GM03348 (cell line): ENCODE measurements at places on chromosomes 5 and 9.

DNA sequence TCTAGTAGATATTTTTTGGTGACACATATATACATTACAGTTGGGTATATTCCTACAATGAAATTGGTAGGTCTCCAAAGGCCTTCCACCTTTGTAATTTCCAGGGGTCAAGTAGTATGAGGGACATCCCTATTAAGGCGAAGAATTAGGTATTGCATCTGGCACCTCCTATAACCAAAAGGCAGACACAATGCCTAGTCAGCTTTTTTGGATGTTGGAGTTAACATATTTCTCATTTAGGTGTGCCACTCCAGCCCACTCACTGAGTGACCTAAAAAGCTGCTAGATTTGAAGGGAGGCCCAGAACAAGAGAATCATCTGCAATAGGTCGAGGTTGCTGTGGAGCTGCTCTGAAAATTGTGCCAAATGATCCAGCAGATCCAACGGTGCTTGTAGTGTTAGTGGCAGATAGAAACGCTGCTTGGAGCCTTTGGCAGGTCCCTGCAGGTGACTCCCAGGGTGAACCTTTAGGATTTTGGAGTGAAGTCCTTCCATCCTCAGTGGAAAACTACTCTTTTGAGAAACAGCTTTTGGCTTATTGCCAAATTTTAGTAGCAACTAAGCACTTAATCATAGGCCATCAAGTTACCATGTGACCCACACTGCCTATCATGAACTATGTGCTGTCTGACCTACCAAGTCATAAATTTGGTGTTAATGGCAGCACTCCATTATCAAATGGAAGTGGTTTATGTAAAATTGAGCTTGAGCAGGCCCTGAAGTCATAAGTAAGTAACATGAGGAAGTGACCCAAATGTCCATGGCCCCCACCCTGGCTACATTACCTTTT, 15.7 kb upstream of the FNIP1 start:
- DNase-seq: no peak

DNA sequence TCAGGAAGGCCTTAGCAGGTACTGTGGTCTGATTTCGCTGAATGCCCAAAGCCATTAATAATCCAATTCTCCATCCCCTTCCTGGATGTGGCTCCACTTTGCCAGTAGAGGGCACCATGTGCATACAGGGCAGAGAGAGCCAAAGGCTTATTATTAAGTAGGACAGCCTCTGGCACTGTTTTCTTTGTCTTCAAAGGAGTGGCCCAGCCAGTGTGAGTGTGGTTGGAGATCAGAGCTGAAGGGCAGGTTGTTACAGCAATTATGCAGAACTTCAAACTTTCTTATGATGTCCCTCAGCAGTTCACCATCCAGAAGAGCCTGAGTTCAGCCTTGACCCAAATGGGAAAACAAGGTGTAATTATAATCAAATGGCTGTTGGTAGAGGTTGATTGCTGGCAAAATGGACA, 38.6 kb upstream of the CEMIP2 start:
- DNase-seq: peak; percentile 79

DNA sequence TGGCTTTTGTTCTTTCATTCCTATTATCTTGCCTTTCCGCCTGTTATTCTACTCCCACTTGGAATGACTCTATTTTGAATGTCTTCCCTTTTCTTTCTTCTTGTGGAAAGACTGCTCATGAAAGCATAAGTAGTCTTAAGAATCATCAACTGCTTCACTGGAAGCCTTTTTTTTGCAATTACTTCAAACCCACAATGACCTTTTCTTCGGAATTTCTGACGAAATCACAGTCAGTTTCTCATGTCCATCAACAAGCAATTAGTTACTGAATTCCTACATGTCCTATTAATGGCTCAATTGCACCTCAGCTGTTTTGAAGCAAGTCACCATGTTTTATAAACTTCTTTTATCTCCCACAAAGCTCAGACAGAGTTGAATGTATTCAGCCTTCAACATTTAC, 196.2 kb downstream of the TARS1 start:
- DNase-seq: no peak

GRCh38 chr5:127416906-127417305, 100.5 kb upstream of the PRRC1 start:
- no peak for DNase-seq

- DNase-seq: no peak
These were observed 10.1 kb downstream of the BRD9 start for GRCh38 chr5:882253-883183.

- DNase-seq: no peak
These were observed 21.3 kb upstream of the SLC6A19 start for GRCh38 chr5:1180096-1180495.

- DNase-seq: peak; percentile 78
These were observed 51.1 kb downstream of the GCNT1 start for GRCh38 chr9:76510041-76510440.

DNA sequence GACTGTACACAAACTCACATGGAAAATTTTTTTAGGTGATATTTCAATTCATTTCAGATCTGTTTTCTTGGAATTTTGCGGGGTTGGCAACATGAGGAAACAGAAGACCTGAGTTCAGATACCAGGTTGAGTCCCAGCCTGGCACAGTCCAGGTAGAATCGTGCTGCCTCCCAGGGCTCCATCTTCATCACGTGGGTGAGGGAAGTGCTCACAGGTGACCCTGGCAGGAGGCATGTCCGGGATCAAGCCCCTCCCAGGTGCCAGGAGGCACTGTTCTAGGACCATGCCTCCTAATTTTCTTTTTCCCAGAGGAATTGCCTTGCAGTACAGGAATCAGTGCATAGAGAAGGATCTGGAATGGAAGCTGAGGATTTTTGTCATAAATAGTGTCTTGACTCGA, 318.3 kb upstream of the IRX4 start:
- no peak for DNase-seq

DNA sequence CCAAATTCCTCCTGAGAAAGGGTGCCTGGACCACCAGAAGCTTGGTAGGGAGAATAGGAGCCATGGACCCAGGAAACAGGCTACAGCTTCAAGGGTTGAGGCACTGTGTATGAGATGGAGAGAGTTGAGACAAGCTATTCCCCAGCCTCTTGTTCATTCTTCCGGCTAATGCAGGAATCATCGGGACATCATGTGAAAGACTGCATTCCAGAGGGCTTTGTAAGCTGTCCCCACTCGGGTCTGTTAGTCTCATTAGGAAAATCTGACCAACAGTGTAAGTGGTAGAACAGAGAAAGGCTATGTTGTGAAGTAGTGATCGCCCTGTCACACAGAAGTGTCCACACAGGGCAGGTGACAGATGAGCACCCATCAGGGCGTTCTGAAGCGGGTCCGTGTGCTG, 81.4 kb downstream of the GABBR2 start:
- peak; percentile 79 for DNase-seq

GRCh38 chr5:10424124-10424731, 17.5 kb upstream of the ROPN1L start:
- DNase-seq: peak; percentile 49

- peak; percentile 58 for DNase-seq
These were observed 23.3 kb downstream of the CFAP90 start for GRCh38 chr5:7827610-7828009.
